ENCODE measurements at places on chromosomes 1 and 21.

DNA sequence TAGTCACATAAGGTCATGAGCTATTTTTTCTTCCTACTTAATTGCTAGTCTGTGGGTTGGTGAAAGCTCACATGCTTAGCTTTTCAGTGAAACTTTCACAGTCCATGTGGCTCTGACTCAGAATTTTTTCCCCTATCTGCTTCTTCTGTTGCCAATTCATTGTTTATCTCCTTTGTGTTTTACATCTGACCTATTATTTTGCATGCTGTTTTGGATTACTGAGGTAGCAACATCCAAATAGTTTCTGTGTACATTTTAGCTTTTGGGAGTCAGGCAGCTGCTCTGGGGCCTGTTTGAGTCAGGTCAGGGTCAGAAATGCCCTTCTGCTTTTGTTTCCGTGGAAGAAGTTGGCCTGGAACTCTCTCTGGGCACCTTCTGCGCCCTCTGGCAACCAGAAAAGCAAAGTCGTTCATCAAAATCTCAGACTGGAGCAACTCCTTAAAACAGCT lies 40.0 kb downstream of the ROR1 start:
- DNase-seq = no peak

DNA sequence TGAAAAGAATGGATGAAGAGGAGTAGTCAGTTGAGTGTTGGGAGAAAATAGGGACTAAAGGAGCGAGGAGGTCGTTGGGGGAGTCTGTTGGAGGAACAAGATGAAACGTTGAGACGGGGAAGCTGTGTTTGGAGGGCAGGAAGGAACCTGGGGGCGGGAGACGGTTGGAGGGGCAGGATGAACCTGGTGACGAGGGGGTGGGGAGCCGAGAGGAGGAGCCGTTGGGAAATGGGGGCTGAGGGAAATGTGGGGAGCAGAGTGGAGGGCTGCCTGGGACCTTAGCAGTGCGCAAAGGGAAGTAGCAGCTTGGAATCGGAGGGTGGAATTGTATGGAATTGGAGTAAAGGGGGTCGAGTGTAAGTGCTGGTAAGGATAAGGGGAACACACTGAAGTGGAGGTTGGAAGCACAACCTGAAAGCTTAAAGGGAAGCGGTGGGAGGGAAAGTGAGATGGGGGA lies 630 bp downstream of the MTF2 start:
- no peak for DNase-seq

DNA sequence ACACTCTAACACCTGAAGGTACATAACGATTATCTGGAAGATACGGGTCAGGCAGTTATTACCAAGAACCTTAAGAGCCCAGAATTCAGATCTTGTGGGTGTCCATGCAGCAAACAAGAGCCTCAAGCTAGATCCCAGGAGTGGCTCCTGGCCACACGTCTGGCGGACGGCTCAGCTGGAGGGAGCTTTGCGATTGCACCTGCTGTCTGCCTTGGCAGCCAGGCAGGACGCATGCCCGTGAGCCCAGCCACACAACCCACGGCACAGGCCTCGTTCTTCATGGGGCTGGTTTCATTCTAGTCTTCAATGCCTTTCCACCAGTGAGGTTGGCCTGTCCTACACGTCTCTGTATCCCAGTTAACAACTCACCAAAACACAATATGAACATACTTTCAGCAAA lies 5.7 kb downstream of the CCNL2 start:
- DNase-seq = no peak

DNA sequence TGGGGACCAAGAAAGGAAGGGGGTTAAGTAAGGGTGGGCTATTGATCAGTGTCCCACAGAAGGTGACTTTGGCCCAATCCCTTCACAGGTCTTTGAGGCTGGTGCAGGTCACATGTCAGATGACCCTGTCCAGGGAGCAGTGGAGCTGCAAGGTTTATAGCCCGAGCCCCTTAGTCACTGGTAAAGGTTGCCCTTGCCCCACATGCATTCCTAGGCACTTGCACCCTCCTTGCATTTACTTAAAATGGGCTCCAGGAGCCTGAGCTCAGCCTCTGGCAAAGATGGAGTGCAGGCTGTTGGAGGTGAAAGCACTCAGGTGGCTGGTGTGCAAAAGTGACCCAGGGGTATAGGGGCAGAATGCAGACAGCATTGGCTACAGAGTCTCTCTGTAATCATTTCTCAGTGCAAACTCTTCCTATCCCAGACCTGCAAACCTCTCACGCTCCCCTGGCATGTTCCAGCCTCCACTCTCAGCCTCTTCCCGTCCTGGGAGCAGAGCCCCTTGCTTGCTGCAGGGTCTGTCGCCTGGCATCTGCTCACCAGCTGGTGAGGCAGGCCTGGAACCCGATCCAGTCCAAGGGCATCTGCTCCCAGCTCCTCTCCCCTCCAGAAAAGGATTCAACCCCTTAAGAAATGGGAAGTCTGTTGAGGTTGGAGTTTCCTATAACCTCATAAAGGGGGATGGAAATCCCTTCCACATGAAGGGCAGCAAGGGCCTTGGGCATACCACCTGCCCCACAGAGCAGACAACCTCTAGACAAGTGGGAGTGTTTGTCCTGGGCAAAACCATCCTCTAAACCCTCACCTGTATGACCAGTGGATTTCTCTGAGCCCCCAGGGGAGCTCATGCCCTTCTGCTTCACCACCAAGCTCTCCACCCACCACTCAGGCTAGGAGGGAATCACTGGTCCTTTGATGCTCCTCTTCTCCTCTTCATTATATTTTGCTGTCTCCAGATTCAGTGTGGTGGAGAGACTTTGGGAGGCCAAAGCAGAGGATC lies 23.1 kb upstream of the PTPRF start:
- DNase-seq = no peak

DNA sequence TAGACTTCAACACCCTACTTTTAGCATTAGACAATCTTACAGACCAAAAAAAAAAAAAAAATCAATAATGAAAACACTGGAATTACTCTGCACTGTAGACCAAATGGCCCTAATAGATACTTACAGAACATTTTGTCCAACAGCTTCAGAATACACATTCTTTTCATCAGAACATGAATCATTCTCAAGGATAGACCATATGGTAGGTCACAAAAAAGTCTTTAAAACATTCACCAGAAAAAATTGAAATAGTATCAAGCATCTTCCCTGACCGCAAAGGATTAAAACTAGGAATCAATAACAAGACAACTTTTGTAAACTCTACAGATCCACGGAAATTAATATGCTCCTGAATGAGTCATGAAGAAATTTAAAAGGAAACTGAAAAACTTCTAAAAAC lies 22.5 kb downstream of the ZNF670 start:
- no peak for DNase-seq

GRCh38 chr1:77631751-77632150 lies 50.7 kb downstream of the ZZZ3 start:
- DNase-seq = no peak

DNA sequence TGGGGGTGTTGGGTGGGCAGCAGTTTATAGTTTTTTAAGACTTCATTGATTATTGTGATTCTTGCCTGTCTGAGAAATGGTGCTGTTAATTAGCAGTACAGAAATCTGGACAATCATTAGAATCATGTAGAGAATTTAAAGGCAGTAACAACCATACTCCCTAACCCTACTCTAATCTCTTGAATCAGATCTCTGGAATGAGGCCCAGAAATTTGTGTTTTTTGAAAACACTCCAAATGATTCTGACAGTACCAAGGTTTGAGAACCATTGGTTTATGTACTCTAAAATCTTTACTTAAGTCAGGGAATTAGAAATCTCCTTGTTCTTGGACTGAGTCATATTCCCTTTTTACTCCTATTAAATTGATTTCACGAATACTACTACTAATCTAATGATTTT lies 24.0 kb downstream of the FNBP1L start:
- DNase-seq = no peak

GRCh38 chr1:98280049-98280448 lies 359.2 kb upstream of the DPYD start:
- no peak for DNase-seq

DNA sequence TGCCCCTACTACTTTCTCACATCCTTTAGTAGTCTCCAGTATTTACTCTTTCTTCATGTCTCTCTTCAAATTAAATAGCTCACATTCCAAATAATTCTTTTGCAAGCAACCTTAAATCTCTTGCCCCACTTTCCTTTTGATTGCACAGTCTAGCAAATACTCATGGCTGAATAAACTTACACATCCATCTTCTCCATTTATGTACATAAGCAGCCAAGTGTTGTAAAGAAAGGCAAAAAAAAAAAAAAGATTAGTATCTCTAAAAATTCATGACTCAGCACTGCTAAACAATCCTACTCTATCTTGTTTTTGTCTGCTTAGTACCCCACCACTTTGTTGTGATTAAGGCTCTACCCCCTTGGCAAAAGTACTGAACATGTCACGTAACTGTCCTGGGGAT lies 42.6 kb downstream of the F13B start:
- DNase-seq = no peak

GRCh38 chr1:21478356-21478755 lies 30.9 kb upstream of the ALPL start:
- no peak for DNase-seq
